ENCODE measurements at places on chromosomes 6 and 20.
A peak's percentile ranks its signal among the peaks of the same experiment; 100 is the strongest.

GRCh38 chr6:11212664-11213063, 19.8 kb downstream of the NEDD9 start:
- DNase-seq = no peak

DNA sequence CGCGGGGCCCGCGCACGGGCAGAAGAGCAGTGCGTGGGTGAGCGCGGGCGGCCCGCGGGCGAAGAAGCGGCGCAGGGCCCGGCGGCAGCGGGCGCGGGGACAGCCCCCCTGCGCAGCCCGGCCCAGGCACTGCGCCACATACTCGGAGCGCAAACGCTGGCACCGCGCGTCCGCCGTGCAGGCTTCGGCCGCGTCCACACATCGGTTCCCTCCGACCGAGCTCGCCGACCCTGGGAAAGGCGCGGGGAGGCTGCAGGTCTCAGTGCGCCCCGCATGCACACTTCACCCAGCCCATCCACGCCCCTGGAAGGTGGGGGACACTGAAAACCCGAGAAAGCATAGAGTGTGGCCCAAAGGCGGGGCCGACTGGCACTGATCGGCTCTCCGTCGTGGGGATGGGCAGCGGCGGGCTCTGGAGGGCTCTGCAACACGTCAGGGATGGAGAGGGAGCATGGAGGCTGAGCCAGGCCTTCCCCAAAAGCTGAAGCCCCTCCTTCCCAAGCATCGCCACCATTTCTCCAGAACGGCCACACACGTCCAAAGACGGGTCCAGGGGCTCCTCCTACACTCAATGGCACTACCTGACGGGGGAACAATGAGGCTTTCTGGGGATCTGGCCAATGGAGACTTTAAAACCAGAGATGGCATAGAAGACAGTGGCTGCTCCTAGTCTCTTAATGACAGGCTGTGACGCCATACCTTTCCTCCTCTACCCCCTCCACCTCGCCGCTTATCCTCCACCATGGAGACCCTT, 2.0 kb downstream of the GFRA4 start:
- DNase-seq = no peak

GRCh38 chr20:10490706-10491105, 55.6 kb downstream of the SLX4IP start:
- DNase-seq = no peak

GRCh38 chr6:149128489-149129145, 188.9 kb upstream of the TAB2 start:
- DNase-seq = peak; percentile 39

- DNase-seq = no peak
Observed at GRCh38 chr20:688809-689212, 13.2 kb upstream of the SCRT2 start.

GRCh38 chr20:44962483-44962882, 2.3 kb upstream of the TOMM34 start:
- DNase-seq = no peak

Measured in KG1 (cell line).